ENCODE measurements at places on chromosomes 3 and 15. TPM values are rescaled to one million over a fixed set of nuclear protein-coding genes. Genes with fewer than 3 reads are reported as not detected.

GRCh38 chr15:57158589-57158988 is 217.7 kb upstream of the CGNL1 start:
- DNase-seq = peak; percentile 35

DNA sequence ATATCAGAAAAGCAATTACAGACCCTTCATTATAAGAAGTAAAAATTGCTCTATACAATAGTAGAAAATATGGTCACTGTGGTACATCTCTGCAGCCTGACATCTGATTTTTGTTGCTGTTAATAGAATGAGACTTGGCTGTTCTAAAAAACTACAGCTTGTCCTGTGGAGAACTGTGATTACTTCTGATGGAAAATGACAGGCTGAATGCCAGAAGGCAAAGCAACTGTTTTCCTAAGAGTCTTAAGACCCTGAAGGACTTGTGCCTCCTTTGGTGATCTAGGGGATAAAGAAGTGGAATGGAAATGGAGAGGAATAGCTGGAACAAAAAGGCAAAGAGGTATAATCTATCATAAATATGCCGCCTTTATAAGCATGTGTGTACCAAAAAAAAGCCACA is 314.8 kb downstream of the BCHE start:
- no peak for DNase-seq

- no peak for DNase-seq
These were observed 96.9 kb downstream of the ZPLD1 start for GRCh38 chr3:102531686-102532085.

DNA sequence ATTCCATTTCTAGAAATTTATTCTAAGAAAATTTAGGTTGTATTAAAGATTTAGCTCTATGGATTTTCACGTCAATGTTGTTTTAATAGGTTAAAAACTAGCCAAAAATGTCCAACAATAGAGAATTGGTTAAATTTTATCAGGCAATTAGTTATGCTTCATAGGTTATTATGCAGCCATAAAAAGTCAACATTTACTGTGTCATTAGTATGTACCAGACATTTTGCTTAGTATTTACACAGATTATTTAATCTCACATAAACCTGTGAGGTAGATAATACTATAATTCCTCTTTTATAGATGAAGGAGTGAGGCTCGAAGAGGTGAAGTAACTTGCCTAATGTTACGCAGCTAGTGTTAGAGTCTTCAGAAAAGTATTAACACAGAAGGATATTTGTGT is 70.6 kb upstream of the LRRFIP2 start:
- DNase-seq = no peak

The SCN11A gene
- total RNA-seq = 0.07 TPM

The CLEC3B gene
- 0.11 TPM for total RNA-seq

The FBXW12 gene
- total RNA-seq = not detected

DNA sequence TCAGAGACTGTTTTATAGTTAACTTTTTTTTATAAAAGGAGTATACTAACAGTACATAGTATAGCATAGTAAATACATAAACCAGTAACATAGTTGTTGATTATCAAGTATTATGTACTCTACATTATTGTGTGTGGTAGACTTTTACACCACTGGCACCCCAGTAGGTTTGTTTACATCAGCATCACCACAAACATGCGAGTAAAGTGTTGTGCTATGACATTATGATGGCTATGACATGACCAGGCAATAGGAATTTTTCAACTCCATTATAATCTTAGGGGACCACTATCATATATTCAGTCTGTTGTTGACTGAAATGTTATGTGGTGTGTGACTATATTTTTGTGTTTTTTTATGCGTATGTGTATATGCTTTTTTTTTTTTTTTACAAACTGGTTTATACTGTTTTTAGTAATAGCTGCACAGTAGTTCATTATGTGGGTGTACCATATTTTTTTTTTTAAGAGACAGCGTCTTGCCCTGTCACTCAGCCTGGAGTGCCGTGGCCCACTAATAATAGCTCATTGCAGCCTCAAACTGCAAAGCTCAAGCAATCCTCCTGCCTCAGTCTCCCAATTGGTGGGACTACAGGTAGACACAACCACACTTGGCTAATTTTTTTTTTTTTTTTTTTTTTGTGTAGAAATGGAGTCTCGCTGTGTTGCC is 1.9 kb downstream of the CAPN7 start:
- no peak for DNase-seq

- DNase-seq = no peak
These were observed 149.6 kb upstream of the TLE3 start for GRCh38 chr15:70247281-70247680.

The OIP5 gene
- 13.2 TPM for total RNA-seq

The PYGO1 gene
- total RNA-seq = 0.28 TPM

DNA sequence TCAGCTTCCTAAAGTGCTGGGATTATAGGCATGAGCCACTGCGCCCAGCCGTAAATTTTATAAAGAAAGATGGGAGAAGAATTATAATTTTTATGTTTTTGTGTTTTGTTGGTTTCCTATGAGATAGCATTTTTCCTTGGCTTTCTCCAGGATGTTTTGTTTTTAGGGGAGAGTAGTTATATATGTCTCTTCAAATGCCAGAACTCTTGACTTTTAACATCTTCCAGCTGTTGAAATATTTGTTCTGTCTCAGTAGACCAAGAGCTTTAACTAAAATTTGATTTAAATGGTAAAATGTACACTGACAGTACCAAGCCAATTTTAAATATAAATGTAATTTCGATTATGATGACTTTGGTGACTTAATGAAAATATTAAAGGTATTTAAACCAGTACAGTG is 96.8 kb downstream of the DHX36 start:
- no peak for DNase-seq

DNA sequence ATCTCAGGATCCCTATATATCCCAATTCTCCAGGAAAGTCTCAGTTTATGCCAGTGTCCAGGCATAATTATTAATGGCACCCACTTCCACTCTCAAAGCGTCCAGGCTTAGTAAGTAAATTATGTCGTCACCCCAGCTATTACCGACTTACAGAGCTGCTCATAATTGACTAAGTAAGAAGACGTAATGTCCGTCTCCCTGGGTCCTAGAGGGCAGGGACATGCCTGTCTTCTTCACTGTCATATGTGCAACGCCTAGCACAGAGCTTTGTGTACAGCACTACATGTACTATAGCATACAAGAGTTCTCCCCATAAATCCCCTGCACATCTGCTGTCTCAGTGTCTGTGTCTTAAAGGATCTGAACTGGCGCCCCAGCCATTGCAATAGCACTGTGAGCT is 23.9 kb upstream of the HRH1 start:
- DNase-seq = no peak

- no peak for DNase-seq
These were observed 522 bp downstream of the PDZRN3 start for GRCh38 chr3:73624017-73624820.

The ATXN7 gene
- total RNA-seq = 9.1 TPM

The SRP14 gene
- total RNA-seq = 266 TPM

The FES gene
- total RNA-seq = 60.5 TPM

DNA sequence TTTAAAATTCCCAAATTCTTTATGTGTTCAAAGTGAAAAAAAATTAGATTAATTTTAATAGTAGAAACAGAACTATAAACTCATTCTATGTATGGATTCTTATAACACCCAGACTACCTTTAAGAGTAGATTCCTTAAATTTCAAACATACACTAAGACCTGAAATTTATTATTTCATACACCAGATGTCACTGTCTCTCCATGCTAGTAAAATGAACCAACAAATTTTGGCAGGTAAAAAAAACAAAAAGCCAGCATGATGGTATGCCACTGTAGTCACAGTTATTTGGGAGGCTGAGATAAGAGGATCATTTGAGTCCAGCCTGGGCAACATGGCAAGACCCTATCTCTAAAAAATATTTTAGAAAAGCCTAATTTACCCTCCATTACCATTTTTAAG is 461.3 kb upstream of the NAALADL2 start:
- no peak for DNase-seq

DNA sequence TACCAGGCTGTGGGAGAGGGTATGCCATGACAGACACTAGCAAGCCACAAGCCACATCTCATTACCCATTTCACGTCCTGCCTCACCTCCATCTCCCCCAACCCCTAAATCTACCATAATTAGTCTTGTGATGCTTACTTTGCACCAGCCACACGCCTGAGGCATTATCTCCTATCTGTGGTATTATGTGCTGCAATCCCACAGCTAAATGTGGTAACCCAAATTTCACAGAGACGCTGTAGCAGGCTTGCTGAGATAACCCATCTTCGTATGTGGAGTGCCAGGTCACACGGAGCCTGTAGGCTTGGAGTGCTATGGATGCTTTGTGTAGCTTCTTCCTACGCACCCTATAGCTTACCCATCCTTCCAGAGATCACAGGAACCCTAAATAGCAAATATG is 256.7 kb upstream of the KCNH8 start:
- no peak for DNase-seq

GRCh38 chr3:155441026-155441425 is 147.5 kb upstream of the STRIT1 start:
- no peak for DNase-seq

- DNase-seq = no peak
These were observed 8.9 kb upstream of the MAP3K13 start for GRCh38 chr3:185353823-185354614.

DNA sequence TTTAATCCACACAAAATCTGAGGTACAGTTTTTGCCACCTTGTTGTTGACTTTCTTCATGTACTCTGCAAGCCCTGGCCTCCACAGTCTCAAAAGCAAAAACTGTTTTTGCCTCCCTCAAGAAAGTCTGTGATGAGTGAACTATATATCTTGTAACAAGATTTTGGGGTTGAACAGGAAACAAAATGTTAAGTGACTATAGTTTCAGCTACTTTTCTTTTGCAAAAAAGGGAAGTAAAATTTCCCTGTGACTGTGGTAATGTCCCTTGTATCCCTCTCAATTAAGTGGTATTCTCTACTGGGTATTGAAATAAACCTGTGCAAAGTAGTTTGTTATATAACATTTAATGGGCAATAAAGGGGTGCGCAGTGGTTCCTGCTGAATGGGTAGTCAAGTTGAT is 21.3 kb upstream of the SCAANT1 start:
- no peak for DNase-seq

- DNase-seq = no peak
These were observed 106.3 kb downstream of the OTOL1 start for GRCh38 chr3:161602918-161603317.

The TTC23 gene
- 22.3 TPM for total RNA-seq

GRCh38 chr3:155019575-155019974 is 60.5 kb upstream of the MME start:
- DNase-seq = no peak

DNA sequence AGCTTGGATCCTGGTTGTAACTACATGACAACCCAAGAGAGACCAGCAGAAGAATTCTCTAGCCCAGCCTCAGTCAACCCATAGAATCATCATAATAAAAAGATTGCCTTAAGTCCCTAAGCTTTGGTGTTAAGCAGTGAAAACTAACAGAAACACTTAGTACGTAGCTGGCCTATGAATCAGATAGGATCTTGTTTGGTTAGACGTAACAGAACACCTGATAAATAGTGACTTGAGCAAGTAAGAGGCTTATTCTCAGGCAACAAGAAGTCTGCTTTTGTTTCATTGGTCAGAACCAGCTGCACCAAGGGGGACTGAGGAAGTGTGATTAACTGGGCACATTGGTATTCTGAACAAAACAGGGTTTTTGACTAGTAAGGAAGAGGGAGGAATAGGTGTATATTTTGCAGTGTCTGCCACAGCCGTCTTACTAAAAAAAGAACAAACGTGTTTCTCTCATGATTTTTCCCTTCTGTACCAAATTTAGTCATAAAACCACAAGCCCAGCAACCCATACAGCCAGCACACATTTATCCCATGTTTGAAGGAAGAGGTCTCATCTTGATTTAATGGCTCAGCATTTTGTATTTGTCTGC is 53.3 kb upstream of the GLCE start:
- no peak for DNase-seq

The CXCR6 gene
- not detected for total RNA-seq

DNA sequence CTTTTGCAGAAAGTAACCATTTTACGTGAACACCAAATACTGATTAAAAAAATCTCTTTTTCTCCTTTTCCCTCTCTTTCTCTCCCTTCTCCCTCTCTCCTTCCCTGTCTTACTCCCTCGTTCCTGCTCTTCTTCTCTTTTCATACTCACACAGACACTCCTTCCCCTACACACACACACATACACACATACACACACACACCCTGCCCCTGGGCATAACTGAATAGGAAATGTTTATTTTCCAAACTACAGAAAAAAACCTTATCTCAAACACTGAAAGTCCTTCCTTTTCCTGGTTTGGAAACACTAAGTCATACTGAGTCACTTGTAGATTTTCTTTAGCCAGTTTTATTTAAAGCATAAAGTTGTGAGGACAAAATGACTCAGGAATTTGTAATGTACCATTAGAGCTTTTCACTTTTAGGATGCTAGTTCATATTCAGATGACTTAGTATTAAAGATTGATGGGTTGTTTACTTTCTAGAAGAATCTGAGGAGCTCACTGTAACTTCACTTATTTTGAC is 62.4 kb downstream of the MBNL1 start:
- peak; percentile 91 for DNase-seq

DNA sequence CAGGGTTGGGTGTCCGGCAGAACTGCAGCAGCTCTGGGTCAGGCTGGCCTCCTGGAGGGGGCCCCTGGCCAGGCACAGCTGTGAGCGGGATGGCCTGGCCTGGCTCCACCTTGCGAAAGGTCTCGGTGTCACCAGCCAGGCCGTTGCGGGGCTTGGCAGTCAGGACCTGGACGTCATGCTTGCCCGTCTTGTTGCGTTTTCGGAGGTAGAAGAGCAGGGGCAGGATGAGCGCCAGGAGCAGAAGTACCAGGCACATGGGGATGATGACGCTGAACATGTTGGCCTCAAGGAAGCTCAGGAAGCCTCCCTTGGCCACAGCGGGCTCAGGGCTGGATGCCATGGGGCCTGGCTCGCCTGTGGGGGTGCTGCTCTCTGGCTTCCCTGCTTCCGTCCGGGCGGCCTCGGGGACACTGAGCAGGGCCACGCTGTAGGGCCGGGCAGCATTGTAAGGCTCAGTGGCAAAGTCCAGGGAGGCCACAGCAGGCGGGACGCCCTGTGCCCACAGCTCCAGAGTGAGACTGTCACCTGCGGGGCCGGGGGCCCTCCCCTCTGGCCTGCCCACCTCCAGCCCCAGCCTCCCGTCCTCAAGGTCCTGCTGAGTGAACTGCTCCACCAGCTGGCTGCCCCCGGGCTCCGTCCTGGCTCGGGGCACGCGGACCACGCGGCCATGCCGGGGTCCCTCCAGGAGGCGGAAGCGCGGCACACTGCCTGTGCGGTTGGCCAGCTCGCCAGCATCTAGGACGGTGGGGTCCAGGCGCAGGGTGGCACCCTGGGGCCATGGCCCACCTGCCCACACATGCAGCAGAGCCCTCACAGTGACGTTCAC is 28.1 kb downstream of the SNX33 start:
- DNase-seq = no peak

DNA sequence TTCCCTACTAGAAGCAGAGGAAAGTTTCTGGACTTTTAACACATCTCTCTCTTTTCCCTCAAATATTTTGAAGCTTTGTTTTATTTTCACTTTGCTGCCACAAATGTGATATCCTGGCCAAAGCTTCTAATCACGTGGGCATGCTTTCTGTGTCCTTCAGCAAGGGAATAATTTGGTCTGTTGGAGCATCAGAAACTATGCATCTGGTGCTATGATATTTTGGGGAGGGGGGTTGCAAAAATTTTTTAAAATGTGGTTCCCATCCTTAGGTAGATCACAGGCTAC is 254.2 kb downstream of the GAP43 start:
- no peak for DNase-seq

GRCh38 chr3:197599089-197599765 is 43.5 kb upstream of the BDH1 start:
- peak; percentile 33 for DNase-seq

- DNase-seq = no peak
These were observed 691.6 kb downstream of the ZNF385D start for GRCh38 chr3:21059404-21059803.

GRCh38 chr3:152279479-152279878 is 10.8 kb downstream of the MBNL1 start:
- DNase-seq = no peak

The NLGN1 gene
- total RNA-seq = 49.3 TPM

The MUC20 gene
- not detected for total RNA-seq

The FOXB1 gene
- total RNA-seq = not detected
